ENCODE measurements at places on chromosomes 13 and 19. TPM values are rescaled to one million over a fixed set of nuclear protein-coding genes. Genes with fewer than 3 reads are reported as not detected.

DNA sequence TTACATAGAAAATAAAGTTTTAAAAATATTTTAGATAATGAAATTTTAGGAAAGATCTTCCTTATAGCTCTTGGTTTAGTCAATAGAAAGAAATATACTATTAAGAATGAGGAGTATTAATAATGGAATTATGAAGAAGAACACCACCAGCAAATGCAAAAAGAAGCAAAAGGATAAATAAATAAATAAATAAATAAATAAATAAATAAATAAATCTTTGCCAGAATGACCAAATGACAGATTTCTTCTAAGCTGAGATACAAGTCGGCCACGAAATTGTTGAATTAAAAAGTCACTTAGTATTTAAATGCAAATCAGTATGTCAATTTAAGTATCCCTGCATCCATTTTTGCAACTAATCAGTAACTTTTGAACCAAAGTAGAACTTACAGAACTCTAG, 95.9 kb downstream of the DACH1 start:
- no peak overlapping the region for H3K27ac ChIP-seq
- H3K27me3 ChIP-seq: no peaks in the 10 kb centered on the region
- DNase-seq: no peak
- H3K36me3 ChIP-seq: no peaks in the 10 kb centered on the region

INSL3 gene
- total RNA-seq: not detected

GFY gene
- not detected for total RNA-seq

GRCh38 chr19:518598-519231, 11.4 kb downstream of the TPGS1 start:
- no peaks in the 10 kb centered on the region for H3K4me1 ChIP-seq
- H3K4me3 ChIP-seq: no peak overlapping the region
- peak; percentile 27 for DNase-seq
- H3K27ac ChIP-seq: no peak overlapping the region
- no peaks in the 10 kb centered on the region for H3K27me3 ChIP-seq

PTGER1 gene
- total RNA-seq: 0.28 TPM

GRCh38 chr13:45715351-45715750, 13.2 kb downstream of the CBY2 start:
- peaks cover 10% of the 10 kb centered on the region for H3K4me1 ChIP-seq
- H3K27me3 ChIP-seq: no peaks in the 10 kb centered on the region
- no peak overlapping the region for H3K4me3 ChIP-seq
- no peak overlapping the region for H3K27ac ChIP-seq

RGCC gene
- 11.2 TPM for total RNA-seq

PRODH2 gene
- total RNA-seq: 6.4 TPM
